A549 treated with CpdA at 1 μM for 4 hours (cell line): ENCODE measurements at places on chromosomes 7 and 10. TPM values are rescaled to one million over a fixed set of nuclear protein-coding genes. Genes with fewer than 3 reads are reported as not detected.

Gene CNTNAP2
- 0.03 TPM in 1 of 5 replicates, not detected in the others for total RNA-seq

Gene MMD2
- not detected in 5 replicates for total RNA-seq

Gene TMEM225B
- 0.75 to 1.4 TPM (median 1.1 TPM) in 5 replicates for total RNA-seq

Gene HK1
- total RNA-seq = 34.3 to 44.6 TPM (median 37.8 TPM) in 5 replicates

Gene MYH16
- total RNA-seq = 0.64 to 1.0 TPM (median 0.84 TPM) in 5 replicates

Gene OPN4
- total RNA-seq = not detected in 5 replicates
